Activated CD4-positive, alpha-beta T cell treated with anti-CD3 and anti-CD28 coated beads, Interleukin-2, amount 50 U/mL, for 1 hour (primary cell): ENCODE measurements at places on chromosomes 7 and 10.
A peak's percentile ranks its signal among the peaks of the same experiment; 100 is the strongest.

DNA sequence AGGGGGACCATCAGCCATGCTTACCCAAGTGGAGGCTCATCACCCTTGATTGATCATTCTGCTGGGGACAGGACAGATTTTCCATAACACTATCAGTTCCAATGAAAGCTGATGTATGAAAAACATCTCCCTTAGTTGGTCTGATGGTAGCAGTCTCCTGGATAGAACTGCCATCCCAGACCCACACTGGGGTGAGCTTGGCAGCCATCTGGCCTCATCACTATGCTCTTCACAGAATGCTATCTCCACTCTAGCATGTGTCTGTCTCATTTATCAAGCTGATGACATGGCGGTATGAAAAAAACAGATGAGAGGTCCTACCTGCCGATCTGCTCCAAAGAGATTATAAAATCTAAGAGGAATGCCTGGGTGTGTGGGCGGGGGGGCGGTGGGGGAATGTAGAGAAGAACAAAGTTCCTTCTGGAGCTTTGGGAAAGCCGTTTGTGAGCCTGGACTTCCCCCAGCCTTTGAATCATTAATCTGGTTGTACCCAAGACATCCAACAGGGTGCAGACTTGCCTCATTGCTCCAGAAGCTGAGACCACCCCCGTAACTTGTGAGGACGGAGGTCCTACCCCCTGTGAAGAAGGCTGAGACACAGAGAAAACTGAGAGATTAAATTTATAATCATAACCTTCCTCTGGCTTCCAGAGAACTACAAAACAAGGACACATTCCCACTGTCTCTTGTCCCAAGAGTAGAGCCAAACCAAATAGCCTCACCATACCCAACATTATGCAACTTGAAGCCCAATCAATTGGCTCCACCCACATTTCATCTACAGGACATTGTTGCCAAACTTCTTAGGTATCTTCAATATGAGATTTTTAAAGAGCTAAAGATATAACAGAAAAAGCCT is 340.8 kb downstream of the KCNMA1 start:
- DNase-seq, result no peak

GRCh38 chr10:122707535-122707934 is 7.9 kb upstream of the C10orf120 start:
- no peak for DNase-seq

DNA sequence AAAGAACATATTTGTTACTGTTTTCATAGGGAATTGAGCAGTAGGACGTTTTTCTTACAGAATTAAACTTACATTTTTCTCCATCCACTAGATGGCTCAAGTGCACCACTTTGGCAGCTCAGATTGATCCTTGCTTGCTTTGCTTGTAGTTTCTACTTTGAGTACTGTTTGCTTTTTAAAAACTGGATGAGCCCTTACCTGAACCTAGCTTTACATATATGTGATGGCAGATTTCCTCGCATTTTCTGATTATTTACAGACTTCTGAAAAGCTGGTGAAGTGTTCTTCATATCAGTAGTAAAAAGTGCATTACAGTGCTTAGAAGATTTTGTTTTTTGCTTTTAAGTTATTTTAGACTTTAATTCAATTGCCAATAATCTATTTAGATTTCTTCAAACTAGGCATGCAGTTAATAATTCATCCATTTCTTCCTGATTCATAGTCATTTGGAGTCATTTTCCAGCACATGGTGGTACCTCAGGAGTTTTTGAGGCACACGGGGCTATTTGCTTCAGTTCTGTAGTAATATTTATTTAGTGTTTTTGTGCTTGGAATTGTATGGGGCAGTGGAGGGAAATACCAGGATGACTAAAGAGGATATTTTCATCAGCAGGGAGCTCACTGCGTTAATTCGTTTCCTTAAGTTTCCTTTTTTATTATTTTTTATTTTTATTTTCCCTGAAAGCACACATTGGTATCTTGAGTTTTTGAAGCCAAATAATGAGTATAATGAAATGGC is 57.3 kb downstream of the MAPK8 start:
- peak; percentile 9 for DNase-seq

GRCh38 chr10:118595598-118596425 is at the start of gene PRLHR:
PRLHR (minus strand) TSS chr10:118595648; CDS start chr10:118595244, 404 bp downstream.
- DNase-seq, result peak; percentile 9

- DNase-seq, result no peak
These were observed 90.6 kb downstream of the PIP4K2A start for GRCh38 chr10:22623633-22624253.

DNA sequence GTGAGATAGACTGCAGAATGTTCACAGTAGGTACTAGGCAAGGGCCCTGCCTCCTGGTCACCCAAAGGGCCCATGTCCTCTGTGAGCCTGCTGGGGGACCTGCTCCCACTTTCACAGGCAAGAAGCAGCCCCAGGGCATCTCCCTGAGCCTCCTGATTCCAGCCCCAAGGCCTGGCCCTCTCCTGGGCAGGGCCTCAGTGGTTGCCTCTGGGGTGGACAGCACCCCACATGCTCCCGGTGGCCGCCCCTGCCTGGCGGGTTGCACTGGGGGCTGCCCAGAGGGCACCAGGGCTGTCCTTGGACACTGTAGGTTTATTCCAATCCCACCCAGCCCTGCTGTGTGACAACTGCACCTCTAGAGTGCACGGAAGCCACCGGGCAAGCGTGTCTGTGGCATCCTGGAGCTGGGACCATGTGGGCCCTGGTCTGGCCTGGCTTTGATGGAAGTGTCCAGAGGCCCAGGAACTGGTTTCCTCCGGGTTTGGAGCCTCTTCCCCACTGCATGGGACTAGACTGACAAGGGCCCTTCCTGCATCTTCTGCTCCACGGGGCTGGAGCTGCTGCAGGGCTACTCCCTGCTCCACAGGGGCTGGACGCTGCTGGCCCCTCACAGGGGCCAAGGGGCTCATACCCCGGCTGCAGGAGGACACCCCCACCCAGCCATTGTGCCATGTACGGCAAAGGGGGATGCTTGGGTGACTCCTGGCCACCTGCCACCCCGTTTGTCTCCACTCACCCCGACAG is 25.0 kb upstream of the SYCE1 start:
- no peak for DNase-seq

DNA sequence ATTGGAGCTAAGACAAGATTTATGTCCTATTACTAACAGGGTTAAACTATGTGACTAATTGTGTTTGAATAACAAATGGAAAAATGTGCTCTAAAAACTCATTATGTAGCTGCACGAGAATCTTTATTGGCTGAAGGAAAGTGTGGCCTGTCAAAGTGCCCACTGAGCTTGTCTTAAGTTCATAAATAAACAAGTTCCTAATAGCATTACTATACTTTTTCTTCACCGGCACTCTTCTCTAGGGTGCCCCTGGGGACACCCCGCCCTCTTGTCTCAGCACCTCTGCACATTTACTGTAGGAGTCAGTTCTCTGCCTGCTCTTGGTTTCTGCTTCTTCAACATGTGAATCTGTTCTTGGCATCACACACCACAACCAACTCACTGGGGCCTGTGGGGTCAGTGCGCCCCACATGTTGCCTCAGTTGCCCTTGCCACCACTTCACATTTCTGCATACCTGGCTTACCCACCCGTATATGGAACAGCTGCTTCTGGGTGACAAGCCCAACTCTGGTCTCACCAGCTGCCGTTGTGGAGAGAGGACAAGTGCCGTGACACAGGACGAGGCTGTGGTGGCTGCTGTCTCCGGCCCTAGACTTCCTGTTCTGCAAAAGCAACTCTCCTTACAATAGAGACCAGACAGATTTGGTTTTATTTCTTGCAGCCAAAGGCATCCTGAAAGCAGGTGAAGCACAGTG is 96.3 kb upstream of the DDC start:
- no peak for DNase-seq

- DNase-seq, result no peak
These were observed 19.9 kb downstream of the WAC start for GRCh38 chr10:28552775-28553174.

- DNase-seq, result no peak
These were observed 49.8 kb downstream of the KLF6 start for GRCh38 chr10:3735175-3735574.

DNA sequence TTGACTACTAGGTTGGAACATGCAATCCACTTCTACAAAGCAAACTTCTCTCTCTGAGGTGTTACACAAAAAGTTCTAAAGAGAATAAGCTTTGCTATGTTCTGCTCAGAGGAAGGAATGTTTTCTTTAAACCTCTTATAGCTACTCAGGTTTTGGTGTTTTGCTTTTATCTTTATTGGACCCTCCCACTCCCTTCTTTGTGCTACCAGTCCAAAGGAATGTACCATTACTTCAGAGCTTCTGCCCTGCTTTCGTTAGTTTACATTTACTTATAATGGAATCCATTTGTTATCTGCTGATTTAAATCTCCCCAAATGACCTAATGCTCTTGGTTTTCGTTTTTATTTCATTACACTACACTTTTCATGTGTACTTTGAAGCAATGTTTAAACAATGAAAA is 154.9 kb downstream of the ATE1 start:
- DNase-seq, result no peak

DNA sequence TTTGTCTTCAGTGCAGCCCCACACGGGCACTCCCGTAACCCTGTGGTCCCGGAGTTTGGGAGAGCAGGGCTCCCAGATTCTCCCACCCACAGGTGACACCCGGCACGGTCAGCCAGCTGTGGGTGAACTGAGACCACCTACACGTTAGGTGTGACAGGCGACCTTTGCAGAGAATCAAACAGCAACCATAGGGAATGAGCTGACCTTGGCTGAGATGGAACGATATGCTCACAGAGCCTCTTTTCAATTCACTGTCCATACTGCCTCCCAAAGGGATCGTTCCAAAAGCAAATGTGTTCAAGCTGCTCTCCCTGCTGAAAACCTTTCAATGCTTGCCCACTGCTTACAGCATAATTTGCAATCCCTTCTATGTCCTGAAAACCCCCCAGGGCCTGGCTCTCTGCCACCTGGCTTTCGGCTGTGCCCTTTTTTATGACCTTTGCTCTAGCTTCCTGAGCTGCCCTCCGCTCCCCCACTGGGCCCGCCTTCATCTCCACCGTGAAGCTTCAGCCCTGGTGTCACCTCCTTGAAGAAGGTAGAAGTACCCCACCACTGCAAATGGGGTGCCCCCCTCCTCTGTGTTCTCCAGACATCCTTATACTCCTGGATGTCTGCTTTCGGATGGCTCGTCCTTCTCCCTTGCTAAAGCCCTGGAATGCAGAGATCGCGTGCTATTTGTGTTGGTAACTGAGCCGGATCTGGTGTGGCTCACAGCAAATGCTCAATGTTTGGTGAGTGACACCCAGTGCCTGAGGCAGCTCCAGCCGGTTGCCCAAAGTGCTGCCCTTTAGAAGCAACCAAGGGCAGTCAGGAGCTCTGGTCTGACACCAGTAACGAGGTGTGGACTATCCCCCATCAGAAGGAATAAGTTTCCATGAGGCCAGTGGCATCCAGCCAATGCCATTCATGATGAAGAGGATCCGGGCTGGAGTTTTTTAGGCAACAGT is 90.4 kb downstream of the KIAA1549 start:
- DNase-seq, result no peak

DNA sequence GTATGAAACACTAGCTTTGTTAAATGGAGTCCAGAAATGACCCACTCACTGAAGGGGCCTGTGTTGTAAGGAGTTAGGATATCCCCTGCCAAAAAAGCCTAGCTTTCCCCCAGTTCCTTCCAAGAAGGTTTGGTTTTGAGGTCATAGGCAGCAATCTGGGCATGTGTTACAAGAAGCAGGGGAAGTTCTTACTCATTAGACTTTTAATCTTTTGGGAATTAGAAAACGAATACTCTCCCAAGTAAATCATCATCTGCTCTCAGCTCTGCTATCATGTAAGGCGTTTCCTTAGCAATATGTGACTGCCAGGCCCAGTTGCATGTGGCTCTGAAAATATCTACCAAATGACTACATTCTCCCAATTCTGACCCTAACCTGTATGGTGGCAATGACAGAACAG is 3.7 kb downstream of the NOD1 start:
- DNase-seq, result no peak

GRCh38 chr10:117165538-117166417 is 27.7 kb upstream of the VAX1 start:
- DNase-seq, result peak; percentile 13

DNA sequence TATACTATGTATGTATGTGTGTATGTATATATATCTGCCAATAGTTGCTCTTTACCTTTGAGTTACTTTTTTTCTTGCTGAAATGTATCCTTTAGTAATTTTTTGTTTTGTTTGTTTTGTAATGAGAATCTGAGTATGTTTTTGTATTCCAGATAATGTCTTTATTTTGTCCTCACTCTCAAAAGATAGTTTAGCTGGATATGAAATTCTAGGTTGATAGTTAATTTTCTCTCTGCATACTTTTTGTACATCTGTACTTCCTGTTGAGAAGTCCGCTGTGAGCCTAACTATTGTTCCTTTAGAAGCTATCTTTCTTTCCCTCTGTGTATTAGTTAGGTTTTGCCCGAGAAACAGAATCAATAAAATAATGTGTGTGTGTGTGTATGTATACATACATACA is 29.5 kb downstream of the BUB3 start:
- DNase-seq, result no peak

- no peak for DNase-seq
These were observed 49.8 kb upstream of the DUSP5 start for GRCh38 chr10:110447886-110448285.

DNA sequence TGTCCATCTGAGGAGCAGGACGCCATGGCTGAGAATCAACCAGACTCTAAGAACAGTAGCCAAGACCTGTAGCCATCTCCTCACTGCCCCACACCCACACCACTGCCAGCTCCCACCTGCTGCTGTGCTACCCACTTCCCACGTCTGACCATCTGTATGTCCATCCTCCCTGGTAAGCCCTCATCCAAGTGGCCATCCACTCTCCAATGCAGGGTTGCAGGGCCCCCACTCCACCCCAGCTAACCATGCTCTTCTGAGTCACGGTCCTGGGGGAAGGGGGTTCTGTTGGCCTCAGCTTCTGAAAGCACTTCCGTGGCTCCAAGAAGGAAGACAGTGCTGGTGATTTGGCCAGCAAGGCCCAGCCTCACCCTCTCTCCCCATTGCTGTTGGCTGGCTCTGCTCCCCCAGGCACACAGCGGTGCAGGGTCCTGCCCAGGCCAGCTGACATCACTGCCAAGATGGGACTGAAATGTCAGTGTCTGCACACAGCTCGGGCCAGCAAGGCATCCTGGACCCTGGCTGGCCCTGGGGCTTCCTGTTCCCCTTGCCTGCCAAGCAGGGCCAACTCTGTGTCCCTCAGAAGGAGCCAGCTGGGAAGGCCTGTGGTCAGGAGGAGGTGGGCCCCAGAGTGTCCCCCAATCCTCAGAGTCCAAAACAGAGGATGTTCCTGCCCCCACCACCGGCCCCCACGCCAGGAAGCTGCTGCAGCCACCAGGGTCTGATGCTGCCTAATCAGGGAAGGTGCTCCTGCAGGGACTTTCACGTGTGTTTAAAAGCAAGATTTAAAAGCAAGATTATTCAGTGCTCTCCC is 17.5 kb downstream of the RASGEF1A start:
- no peak for DNase-seq

GRCh38 chr7:4013793-4014192 is 668.3 kb upstream of the FOXK1 start:
- no peak for DNase-seq

- no peak for DNase-seq
These were observed 202.1 kb downstream of the PRPF18 start for GRCh38 chr10:13788711-13789447.

- peak; percentile 54 for DNase-seq
These were observed 5.1 kb upstream of the ELFN1 start for GRCh38 chr7:1664711-1665548.

- no peak for DNase-seq
These were observed 18.0 kb upstream of the DLG5 start for GRCh38 chr10:77944519-77944918.

GRCh38 chr7:29641651-29642050 is 78.0 kb downstream of the PRR15 start:
- no peak for DNase-seq

- DNase-seq, result peak; percentile 48
These were observed 130.0 kb downstream of the ICA1 start for GRCh38 chr7:8131694-8132605.

- DNase-seq, result no peak
These were observed 43.3 kb upstream of the FZD8 start for GRCh38 chr10:35685402-35685801.
